ENCODE measurements at places on chromosomes 1 and 21.

- no peak for DNase-seq
These were observed 37.9 kb downstream of the PABPC4 start for GRCh38 chr1:39538531-39539251.

- no peak for DNase-seq
These were observed 201.7 kb downstream of the CRB1 start for GRCh38 chr1:197469620-197470210.

DNA sequence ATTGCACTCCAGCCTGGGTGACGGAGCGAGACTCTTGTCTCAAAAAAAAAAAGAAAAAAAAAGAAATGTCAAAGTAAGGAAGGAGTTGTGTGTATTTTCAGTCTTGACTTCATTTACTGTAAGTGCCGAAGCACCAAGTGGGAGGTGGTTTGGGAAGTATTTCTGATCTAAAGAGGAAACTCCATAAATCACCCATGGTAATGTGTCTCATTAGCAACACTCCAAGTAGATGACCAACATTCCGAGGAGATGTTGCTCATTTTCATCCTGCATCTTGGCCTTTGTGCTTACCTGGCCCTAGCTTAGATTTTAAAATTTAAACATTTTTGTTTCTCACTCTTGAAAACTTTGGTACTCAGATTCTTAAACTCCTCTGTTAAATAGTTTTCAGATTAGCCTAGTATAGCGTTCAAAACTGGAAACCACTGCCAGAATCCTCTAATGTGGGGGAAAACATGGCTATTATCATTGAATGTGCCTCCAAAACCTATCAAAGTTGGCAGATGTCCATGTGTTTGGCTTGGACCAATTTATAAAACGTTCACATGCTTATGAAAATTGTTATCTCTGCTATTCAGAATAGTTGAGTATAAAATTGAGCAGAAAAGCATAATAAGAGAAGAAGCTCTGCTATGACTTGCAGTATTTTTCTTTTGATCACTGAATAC, 110.4 kb downstream of the NFIA start:
- DNase-seq: no peak

- no peak for DNase-seq
These were observed 66.5 kb upstream of the LYST start for GRCh38 chr1:235933017-235933765.

DNA sequence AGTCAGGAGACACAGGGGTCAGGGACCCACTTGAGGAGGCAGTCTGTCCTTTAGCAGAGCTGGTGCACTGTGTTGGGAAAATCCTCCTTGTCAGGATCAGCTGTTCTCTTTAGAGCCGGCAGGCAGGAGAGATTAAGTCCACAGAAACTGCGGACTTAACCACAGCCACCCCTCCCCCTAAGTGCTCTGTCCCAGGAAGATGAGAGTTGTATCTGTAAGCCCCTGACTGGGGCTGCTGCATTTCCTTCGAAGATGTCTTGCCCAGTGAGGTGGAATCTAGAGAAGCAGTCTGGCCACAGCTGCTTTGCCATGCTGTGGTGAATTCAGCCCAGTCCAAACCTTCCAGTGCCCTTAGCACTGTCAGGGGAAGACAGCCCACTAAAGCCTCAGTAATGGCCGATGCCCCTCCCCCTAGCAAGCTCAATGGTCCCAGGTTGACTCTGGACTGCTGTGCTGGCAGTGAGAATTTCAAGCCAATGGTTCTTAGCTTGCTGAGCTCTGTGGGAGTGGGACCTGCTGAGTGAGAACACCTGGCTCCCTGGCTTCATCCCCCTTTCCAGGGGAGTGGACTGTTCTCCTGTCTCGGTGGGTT, 172.8 kb downstream of the ST6GALNAC3 start:
- DNase-seq: no peak

DNA sequence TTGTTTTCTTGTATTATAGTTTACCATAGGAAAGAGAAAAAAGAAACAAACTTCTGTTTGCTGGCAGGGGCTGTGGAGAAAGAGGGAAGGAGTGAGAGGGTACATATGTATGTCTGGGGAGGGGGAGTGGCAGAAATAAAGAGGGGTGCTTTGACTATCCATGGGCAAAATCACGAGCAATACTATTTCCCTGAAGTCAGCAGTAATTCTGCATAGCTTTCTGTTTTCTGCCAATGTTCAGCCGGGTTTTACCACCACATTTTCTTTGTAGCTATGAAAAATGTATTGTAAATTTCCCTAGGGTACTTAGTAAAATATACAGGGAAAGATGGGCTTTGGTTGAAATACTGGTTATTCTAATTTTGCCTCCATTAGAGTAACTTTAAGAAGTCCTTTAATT, 45.2 kb upstream of the PGD start:
- no peak for DNase-seq

GRCh38 chr1:118918940-118919259, 69.2 kb downstream of the TBX15 start:
- DNase-seq: no peak

- DNase-seq: no peak
These were observed 4.8 kb downstream of the C1orf115 start for GRCh38 chr1:220694866-220695382.

- no peak for DNase-seq
These were observed at the start of gene GPR37L1 for GRCh38 chr1:202122639-202123335. Gene GPR37L1, plus strand, starts transcription at chr1:202122917. Its CDS starts 47 bp downstream, at chr1:202122964.

DNA sequence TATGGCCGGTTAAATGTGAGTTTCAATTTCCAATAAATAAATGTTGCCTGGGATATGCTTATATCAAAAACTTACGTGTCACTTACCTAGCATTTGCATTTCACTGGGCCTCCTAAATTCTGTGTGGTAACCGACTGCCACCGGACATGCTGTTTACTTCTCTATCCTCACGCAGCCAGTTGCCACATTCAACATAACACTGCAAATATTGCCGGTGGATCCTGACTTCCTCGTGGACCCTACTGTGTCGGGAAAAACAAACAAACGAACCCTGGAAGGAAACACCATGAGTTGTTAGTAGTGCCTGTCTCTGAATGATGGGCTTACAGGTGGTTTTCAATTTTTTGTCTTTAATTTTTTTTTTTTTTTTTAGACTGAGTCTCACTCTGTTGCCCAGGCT, 54.1 kb downstream of the RIPK4 start:
- no peak for DNase-seq

GRCh38 chr1:54577612-54578011, 29.6 kb downstream of the ACOT11 start:
- no peak for DNase-seq

DNA sequence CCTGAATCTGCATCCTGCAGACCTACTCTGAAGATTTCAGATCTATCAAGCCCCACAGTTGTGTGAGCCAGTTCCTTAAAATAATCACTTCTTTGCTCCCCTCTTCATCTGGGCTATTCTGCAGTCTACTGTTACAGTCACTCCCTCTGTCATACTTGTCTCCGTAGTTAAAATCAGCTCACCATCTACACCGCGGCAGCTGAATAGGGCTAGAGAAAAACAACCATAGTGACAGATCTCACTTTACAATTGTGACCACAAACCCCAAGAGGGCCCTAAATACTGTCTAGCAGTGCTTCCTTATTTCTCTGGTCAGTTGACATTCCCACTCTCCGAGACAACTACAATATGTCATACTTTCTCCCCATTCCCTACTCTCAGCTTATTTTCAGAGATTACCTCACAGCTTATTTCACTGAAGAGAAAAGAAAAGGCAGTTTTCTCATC, 12.9 kb downstream of the DESI2 start:
- no peak for DNase-seq

DNA sequence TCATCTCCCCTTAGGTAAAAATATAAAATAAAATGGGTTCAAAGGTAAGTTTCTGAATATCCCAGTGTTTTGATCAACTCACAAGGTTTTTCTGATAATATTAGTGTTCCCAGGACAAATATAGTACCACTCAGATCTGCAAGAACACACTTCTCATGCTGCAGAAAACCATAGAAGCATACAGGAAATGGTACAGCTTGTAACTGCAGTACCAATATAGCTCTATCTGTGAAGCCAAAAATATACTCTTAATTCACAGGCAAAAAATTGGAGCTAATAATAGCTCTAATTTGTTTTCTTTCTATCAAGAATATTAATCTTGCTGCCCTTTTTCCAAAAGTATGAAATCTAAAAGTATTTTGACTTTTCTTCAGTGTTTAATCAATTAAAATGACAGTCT, 13.2 kb downstream of the VPS45 start:
- no peak for DNase-seq

- no peak for DNase-seq
These were observed 18.6 kb upstream of the PDZK1IP1 start for GRCh38 chr1:47208374-47208850.

- DNase-seq: no peak
These were observed 54.4 kb upstream of the HAO2 start for GRCh38 chr1:119314001-119314796.

GRCh38 chr1:180482425-180483275, 19.7 kb downstream of the ACBD6 start:
- DNase-seq: no peak

DNA sequence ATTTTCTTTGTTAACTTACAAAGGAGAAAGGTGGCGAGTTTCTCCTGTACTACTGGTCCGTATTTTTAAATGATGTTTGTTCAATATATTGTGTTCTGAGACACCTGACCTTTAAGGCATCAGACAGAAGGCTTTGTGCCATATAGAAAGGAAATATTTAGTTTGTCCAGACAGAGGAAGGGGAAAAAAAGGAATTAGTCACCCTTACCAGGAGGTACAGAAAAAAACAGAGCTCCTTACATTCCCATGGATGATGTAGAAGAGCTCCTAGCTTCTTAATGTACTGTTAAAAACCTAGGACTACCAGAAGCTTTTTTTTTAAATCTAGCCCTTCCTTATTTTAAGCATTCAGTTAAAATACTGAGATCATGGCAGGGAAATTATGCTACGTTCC, 12.4 kb upstream of the PODN start:
- DNase-seq: no peak

- DNase-seq: no peak
These were observed 7.0 kb downstream of the DDOST start for GRCh38 chr1:20654104-20654690.

DNA sequence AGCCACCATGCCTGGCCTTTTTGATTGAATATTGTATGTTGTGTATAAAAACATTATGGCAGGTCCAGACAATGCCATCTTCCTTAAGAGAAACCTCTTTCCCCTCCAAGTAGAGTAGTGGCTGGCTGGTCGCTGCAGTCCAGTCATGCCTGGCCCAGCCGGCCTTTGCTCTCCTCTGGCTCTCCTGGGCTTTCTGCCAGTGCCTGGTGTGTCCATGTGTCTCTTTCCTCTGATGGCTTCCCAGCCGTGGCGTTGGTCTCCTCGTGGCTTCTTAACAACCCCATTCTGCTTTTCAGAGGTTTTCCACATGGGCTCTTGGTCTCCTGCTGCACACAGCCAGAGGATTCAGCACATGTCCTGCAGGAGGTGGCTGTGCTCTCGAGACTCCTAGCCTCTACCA, 58.7 kb downstream of the DIP2A start:
- DNase-seq: no peak

DNA sequence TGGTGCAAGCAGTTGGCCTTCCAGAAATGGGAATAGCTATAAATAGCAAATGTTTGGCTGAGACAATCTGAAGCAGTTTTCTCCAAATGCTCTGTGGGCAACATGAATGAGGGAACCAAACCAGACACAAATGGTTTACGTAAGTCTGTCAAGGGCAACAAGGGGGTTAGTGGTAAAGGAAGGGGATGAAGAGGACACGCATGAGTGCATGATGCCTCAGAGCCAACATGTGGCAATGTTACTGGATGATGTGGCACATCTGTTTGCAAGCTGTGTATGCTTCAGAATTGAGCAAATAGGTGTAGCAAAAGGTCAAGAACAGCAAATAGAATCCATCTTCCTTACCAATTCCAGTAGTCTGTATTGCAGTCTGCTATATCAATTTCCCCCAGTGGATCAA, 76.3 kb upstream of the LMO4 start:
- DNase-seq: peak; percentile 69

- no peak for DNase-seq
These were observed 12.0 kb downstream of the MFAP2 start for GRCh38 chr1:16968372-16968771.

- no peak for DNase-seq
These were observed 42.5 kb downstream of the TP53BP2 start for GRCh38 chr1:223803211-223803610.

DNA sequence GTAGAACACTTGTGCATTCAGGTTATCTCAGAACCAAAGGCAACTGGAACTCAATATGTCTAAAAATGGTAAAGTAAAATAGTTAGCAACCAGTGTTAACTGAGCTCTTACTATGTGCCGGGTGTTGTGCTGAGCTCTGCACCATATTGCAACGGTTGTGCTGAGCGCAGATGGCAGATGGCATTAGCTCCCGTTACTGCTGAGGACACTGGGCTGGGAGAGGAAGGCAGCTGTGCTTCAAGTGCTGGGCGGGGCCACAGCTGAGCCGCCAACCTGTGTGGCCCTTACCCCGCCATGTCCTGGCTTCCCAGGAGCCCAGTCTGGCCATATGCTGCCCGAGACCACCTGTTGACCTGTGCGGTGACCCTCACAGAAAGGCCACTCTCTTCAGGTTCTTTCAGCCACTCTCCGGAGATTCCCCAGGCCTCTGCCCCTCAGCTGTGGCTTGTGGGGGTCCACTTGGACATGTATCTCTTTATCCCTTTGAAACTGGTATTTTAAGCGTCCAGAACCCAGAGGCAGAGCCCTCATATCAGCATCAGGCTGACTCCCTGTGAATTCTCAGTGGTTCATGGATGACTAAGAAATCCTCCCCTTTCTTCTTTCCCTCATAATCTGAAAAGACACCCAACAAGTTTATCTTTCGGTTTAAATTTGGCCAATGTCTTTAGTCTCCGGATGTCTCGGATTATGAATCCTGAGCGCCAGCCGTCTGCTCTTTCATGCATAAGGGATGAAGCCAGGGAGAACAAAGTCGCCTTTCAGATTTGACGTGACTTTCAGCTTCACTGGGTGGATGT, 26.4 kb downstream of the LDLRAP1 start:
- no peak for DNase-seq

DNA sequence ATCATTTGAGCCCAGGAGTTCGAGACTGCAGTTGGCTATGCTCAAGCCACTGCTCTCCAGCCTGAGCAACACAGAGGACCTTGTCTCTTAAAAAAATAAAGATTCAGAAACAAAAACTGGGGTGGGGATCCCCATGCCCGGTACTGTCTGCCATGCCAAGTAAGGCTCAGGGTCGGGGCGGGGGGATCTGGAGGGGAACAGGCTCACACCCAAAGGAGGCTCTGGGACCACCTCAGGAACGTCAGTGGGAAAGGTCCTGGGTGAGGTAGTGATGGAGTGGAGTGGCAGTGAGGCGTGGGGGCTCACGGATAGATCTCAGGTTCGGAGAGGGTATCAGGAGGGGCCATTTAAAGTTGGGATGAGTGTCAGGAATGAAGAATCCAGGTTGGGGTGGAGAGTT, 765 bp upstream of the S100A4 start:
- no peak for DNase-seq

GRCh38 chr1:37692834-37693175, 489 bp downstream of the CDCA8 start:
- no peak for DNase-seq

GRCh38 chr1:21265644-21266043, 24.6 kb downstream of the ECE1 start:
- no peak for DNase-seq

- no peak for DNase-seq
These were observed 8.1 kb downstream of the ARF1 start for GRCh38 chr1:228090613-228091081.

GRCh38 chr1:116377541-116378529, 4.8 kb downstream of the ATP1A1 start:
- DNase-seq: peak; percentile 79
